Calu3 (cell line): ENCODE measurements at places on chromosomes 7 and 10. TPM values are rescaled to one million over a fixed set of nuclear protein-coding genes. Genes with fewer than 3 reads are reported as not detected.

- no peak for DNase-seq
- H3K4me1 ChIP-seq: peaks cover 26% of the 10 kb centered on the region
- H3K36me3 ChIP-seq: peaks cover 48% of the 10 kb centered on the region
- H3K4me3 ChIP-seq: no peak overlapping the region
- no peak overlapping the region for H3K27ac ChIP-seq
These were observed 58.2 kb upstream of the CAMK2B start for GRCh38 chr7:44383566-44383965.

- peak overlapping the region; percentile 16 for H3K27ac ChIP-seq
- peaks cover 51% of the 10 kb centered on the region for H3K36me3 ChIP-seq
- H3K4me1 ChIP-seq: peaks cover 24% of the 10 kb centered on the region
- no peaks in the 10 kb centered on the region for H3K27me3 ChIP-seq
- DNase-seq: peak; percentile 45
- H3K4me3 ChIP-seq: peak overlapping the region; percentile 65
These were observed 1.1 kb upstream of the GTF2I start for GRCh38 chr7:74656441-74656836.

- peaks cover 65% of the 10 kb centered on the region for H3K27me3 ChIP-seq
- peak within 1 kb of the TSS; percentile 85 for H3K4me3 ChIP-seq
- no peak within 1 kb of the TSS for H3K27ac ChIP-seq
- peak; percentile 23 for DNase-seq
- peaks cover 39% of the 10 kb centered on the region for H3K36me3 ChIP-seq
These were observed at the start of gene MKX for GRCh38 chr10:27745732-27746396. TSS of gene MKX (minus strand) at chr10:27745819. CDS start at chr10:27743415, 2,404 bp downstream.

- no peak overlapping the region for H3K4me3 ChIP-seq
- no peaks in the 10 kb centered on the region for H3K4me1 ChIP-seq
- H3K27ac ChIP-seq: no peak overlapping the region
- DNase-seq: no peak
These were observed 241.4 kb upstream of the PODXL start for GRCh38 chr7:131797841-131798240.

Gene KCNIP2
- total RNA-seq: 3.3 and 4.8 TPM in 2 replicates

DNA sequence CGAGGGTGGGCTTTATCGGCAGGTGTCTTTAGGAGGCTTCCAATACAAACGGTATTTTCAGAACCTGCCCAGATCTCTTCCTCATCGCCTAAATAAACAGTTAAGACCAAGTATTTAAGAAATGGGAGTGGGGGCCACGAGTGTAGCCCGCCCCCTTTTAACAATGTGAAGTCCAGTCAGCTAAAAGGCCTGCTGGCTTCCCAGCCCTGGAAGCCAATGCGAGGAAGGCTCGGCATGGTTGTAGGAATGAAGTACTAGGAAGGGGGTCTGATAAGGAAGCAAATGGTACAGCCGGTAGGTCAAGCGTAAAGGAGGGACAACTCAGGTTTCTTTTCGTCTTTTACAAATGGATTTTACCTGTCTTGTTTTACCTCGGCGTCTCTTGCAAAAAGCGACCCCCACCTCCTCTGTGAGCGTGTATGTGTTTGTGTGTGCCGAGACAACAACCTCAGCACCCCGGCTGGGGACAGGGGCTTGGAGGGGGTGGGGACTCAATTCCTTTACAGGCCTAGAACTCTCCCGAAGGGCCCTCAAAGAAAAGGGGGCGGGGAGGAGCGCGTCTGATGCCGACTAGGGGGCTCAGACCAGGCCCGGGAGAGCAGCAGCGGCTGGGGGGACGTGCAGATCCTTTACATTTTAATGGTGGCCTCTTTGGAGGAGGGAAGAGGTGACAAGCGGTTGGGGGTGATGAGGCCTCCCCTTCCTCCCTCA lies 147.6 kb downstream of the GPR85 start:
- peak overlapping the region; percentile 84 for H3K27ac ChIP-seq
- no peaks in the 10 kb centered on the region for H3K27me3 ChIP-seq
- peaks cover 21% of the 10 kb centered on the region for H3K36me3 ChIP-seq
- H3K4me3 ChIP-seq: peak overlapping the region; percentile 94
- peak; percentile 23 for DNase-seq

Gene VSTM4
- total RNA-seq: not detected in 2 replicates

DNA sequence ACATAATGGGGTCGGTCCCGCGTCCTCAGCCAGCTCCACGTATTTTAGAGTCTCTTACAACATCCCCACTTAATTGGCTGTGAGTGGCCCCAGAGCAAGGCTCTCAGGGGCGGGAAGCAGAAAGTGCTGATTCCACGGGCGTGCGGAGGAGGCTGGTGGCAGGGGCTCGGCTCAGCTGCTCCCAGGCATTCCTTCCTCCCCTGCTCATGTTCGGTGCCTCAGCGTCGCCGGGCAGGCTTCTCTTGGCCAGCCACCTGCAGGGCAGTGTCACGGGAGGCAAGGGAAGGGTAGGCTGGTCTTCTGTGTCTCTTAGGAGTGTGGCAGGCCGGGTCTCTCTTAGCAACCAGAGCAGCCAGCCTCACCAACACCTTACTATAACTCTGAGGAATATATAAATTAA lies 33.8 kb downstream of the IL15RA start:
- H3K4me1 ChIP-seq: peaks cover 20% of the 10 kb centered on the region

DNA sequence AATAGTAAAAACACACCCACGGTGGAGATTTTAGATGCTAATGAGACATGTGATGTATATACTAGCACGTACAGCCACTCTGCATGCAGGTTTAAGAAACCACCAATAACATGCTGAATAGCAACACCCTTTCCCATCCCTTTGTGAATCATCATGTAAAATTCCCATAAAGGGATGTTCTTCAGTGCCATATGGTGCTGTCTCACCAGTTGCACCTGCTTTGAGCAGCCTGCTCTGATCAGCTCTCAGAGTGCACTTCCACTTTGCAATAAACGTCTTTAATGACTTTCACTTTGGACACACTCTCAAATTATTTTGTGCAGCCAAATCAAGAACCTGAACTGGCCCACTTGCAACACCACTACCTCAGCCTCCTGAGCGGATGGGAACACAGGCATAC lies 615.0 kb downstream of the ANKRD7 start:
- H3K4me3 ChIP-seq: no peak overlapping the region
- DNase-seq: no peak
- no peak overlapping the region for H3K27ac ChIP-seq
- no peaks in the 10 kb centered on the region for H3K36me3 ChIP-seq
- no peaks in the 10 kb centered on the region for H3K27me3 ChIP-seq
- H3K4me1 ChIP-seq: no peaks in the 10 kb centered on the region

DNA sequence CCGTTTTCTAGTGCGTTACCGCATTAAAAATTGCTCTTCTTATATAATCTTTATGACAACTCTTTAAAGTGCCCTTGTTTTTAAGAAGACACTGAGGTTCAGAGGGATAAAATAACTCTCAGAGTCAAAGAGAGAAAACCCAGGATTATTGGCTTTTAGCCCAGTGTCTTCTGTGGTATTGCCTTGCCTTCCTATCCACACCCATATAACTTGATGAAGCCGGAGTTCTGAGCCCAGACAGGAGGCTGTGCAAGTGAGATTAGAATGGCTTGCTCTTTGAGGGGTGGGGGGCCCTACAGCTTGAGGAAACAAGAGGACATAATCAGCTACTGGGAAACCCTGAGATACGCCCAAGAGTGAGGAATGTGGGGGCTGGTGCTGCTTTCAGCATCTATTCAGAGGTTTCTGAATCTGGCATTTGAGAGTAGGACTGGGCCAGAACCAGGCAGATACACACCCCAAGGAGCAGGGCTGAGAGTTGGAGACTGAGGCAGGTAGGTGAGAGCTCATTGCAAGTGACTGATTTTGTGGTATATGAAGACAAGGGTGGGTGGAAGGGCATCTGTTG lies 2.3 kb downstream of the PRXL2A start:
- no peak overlapping the region for H3K4me3 ChIP-seq
- H3K27me3 ChIP-seq: no peaks in the 10 kb centered on the region
- peaks cover 23% of the 10 kb centered on the region for H3K36me3 ChIP-seq
- no peak overlapping the region for H3K27ac ChIP-seq
- no peak for DNase-seq

- H3K4me3 ChIP-seq: no peak overlapping the region
- H3K27me3 ChIP-seq: peaks cover 57% of the 10 kb centered on the region
- no peaks in the 10 kb centered on the region for H3K36me3 ChIP-seq
- no peak for DNase-seq
These were observed 15.7 kb downstream of the SH2D4B start for GRCh38 chr10:80553436-80553835.

DNA sequence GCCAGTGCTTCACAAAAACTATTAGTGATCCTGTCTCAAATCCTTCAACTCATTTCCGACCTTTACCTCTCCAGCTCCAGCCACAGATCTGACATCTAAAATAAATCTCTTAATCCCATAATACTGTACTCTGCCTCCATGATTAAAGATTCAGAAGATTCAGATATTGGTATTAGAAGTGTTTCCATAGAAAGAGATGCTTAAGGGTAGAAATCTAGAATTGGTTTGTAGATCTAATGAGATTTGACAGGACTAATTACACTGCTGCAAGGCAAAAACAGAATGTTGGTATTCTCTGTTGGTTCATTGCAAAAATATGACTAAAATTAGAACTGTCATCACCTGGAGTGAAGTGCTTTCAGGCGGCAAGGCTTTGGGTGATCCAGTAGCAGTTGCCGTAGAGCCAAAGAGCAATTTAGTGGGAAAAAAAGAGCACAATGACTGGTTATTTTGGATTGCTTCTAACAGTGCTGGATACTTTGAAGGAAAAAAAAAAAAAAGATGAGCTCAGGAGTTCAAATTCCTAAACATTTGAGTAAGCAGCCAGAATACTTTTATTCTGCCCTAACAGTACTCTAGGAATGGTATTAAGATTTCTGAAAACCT lies 940.1 kb upstream of the SORCS1 start:
- H3K4me3 ChIP-seq: no peak overlapping the region
- no peaks in the 10 kb centered on the region for H3K27me3 ChIP-seq
- no peaks in the 10 kb centered on the region for H3K36me3 ChIP-seq
- H3K4me1 ChIP-seq: no peaks in the 10 kb centered on the region
- DNase-seq: no peak

Gene CCM2
- total RNA-seq: 59.8 and 62.9 TPM in 2 replicates

Gene UCN3
- not detected in 2 replicates for total RNA-seq

- peaks cover 28% of the 10 kb centered on the region for H3K4me1 ChIP-seq
- no peak overlapping the region for H3K4me3 ChIP-seq
These were observed 39.6 kb upstream of the CCDC6 start for GRCh38 chr10:59945991-59946390.

Gene ASZ1
- not detected in 2 replicates for total RNA-seq

GRCh38 chr10:101725296-101726114 lies 30.5 kb upstream of the FBXW4 start:
- no peaks in the 10 kb centered on the region for H3K36me3 ChIP-seq
- H3K4me3 ChIP-seq: no peak overlapping the region
- no peaks in the 10 kb centered on the region for H3K4me1 ChIP-seq
- no peak for DNase-seq
- H3K27me3 ChIP-seq: no peaks in the 10 kb centered on the region

Gene ACSL5
- total RNA-seq: 35.3 and 59.2 TPM in 2 replicates

DNA sequence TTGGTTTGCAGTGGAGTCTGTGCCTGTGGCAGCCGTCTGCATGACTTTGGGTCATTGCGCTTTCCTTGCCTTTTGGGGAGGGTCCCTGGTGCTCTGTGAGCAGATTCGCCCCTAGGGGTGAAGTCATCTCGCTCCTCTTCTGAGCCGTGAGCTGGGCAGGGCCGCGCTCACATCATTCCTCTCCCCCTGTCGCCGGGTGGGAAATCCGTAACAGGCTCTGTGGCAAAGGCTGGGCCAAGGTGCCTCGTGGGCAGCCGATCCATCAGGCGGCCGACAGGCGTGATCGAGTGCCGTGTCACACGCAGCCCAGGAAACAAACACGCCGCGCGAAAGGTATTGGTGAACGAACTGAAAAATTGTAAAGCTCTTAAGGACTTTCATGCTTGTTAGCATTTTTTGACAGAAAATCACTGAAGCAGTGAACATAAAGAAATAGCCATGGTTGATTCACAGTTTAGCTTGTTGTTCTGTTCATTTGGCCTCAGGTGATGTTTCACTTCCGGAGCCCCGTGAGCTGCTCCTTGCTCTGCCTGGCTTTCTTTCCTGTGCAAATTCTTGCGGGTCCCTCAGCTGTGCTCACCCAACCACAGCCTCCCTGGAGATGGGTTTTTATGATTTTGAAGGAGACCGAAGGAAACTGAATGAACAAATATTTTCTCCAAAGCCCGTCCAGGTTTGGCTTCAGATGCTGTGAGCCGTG lies 122.1 kb downstream of the NKX6-2 start:
- no peak overlapping the region for H3K27ac ChIP-seq
- DNase-seq: no peak
- no peak overlapping the region for H3K4me3 ChIP-seq

GRCh38 chr7:117014673-117015133 lies 61.4 kb downstream of the ST7 start:
- no peaks in the 10 kb centered on the region for H3K27me3 ChIP-seq
- no peaks in the 10 kb centered on the region for H3K4me1 ChIP-seq
- no peak overlapping the region for H3K4me3 ChIP-seq
- H3K36me3 ChIP-seq: no peaks in the 10 kb centered on the region
- no peak for DNase-seq
- no peak overlapping the region for H3K27ac ChIP-seq

DNA sequence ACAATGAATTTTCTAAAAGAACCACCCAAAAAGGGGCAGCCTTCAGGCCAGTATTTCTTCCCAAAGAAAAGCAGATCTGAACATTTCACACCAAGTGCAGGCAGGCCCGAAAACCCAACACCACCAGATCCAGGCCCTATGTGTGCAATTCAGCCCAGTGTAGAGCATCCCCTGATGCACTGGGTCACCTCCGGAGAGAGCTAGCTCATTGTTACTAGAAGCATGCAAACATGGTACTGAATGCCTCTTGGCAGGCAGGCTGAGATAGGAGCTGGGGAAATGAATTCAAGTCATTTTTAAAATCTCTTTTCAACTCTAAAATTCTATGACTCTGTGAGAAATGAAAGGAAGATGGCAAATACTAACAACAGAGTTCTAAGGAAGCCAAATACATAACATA lies 174.8 kb downstream of the ELMO1 start:
- no peak for DNase-seq
- no peak overlapping the region for H3K27ac ChIP-seq
- H3K4me3 ChIP-seq: no peak overlapping the region
- no peaks in the 10 kb centered on the region for H3K36me3 ChIP-seq
- H3K4me1 ChIP-seq: no peaks in the 10 kb centered on the region

Gene TAS2R5
- 3.0 and 3.6 TPM in 2 replicates for total RNA-seq

- DNase-seq: no peak
- no peak overlapping the region for H3K4me3 ChIP-seq
- no peaks in the 10 kb centered on the region for H3K4me1 ChIP-seq
- H3K27ac ChIP-seq: no peak overlapping the region
These were observed 6.4 kb downstream of the TAS2R41 start for GRCh38 chr7:143484119-143484518.

Gene PTPRN2
- 1.9 and 2.0 TPM in 2 replicates for total RNA-seq

Gene MTG1
- total RNA-seq: 37.8 and 39.5 TPM in 2 replicates

Gene TMEM229A
- total RNA-seq: not detected in 2 replicates

- H3K4me3 ChIP-seq: no peak overlapping the region
- H3K27me3 ChIP-seq: no peaks in the 10 kb centered on the region
- H3K27ac ChIP-seq: no peak overlapping the region
- H3K36me3 ChIP-seq: no peaks in the 10 kb centered on the region
- DNase-seq: no peak
- H3K4me1 ChIP-seq: peaks cover 31% of the 10 kb centered on the region
These were observed 303.7 kb downstream of the BAMBI start for GRCh38 chr10:28981007-28981406.
